ENCODE measurements at places on chromosomes 3 and 15.

DNA sequence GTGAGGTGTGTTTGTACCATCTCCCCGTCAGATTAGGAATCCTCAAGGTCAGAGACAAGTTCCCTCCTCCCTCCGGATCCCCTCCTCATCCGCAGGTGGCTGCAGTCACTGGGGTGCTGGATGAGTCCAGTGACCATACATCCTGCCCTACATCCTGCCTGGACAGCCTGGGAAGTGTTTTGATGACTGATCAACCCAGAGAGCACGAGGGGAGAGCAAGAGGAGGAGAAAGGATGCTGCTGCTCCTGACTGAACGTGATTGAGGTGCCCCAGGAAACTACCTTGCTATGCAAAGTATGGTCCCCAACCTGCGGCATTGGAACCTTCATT lies 65.1 kb downstream of the SLC12A8 start:
- no peak for DNase-seq

DNA sequence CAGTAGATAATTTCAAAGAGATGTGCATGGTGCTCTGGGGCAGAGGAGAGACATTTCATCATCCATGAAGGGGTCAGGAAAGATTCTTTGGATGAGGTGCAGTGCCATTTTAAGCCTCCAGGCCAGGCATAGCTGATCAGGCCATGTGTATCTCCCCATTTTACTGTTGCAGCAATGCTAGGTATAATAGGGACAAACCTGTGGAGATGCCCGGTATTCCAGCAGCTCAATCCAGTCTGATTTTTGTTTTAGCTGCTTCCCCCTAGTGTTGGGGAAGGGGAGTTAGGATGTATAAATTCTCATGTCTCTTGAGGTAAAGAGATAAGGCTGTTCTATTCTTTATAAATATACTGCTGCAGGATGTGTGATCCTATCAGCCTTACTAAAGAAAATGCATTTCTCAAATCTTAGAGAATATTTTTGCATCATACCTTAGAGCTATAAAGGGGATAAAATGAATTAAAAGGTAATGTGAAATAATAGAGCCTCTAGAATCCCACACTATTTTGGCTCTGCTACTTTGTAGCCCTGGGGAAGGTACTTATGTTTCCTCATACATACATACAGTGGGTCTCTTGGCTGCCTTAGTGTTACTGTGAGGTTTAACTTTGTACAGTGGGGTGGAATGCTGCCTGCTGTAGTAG lies 5.2 kb downstream of the CDV3 start:
- DNase-seq = no peak

- no peak for DNase-seq
Measured at GRCh38 chr3:149319750-149320149, 13.7 kb downstream of the TM4SF18 start.

DNA sequence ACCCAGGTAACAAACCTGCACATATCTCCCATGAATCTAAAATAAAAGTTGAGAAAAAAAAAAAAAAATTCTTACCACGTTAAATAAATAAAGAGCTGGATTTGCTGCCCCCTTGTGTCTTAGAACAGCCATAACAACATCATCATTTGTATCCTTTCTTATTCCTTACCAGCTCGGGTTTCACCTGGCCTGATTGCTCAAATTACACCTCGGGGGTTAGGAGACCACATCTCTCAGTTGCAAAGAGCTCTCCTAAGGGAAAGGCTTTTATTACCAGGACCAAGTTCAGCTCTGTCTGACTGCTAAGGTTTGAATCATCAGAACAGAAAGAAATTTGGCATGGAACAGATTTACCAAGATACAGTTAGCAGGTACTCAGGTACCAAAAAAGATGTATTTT lies 25.8 kb upstream of the RPL39L start:
- DNase-seq = peak; percentile 71

DNA sequence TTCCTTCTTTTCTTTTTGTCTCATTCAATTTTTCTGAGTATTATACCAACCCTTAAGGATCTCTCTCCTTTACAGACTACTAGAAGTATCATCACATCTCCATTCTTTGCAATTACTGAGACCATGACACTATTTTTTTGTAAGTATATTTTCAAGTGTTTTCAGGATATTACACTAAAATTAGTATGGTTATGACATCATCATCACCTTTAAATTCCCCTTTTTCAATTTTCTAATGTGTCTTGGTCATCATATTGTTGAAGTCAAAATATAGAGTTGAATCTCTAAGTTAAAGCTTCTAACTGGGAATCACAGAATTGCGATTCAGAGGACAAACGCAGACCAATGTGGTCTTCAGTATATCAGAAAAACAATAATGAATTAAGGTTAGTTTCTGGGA lies 1475.1 kb downstream of the OTOL1 start:
- DNase-seq = no peak

GRCh38 chr3:43323541-43323940 lies 37.2 kb downstream of the SNRK start:
- no peak for DNase-seq

- DNase-seq = no peak
Measured at GRCh38 chr3:124281453-124282316, 289.8 kb upstream of the ROPN1 start.

DNA sequence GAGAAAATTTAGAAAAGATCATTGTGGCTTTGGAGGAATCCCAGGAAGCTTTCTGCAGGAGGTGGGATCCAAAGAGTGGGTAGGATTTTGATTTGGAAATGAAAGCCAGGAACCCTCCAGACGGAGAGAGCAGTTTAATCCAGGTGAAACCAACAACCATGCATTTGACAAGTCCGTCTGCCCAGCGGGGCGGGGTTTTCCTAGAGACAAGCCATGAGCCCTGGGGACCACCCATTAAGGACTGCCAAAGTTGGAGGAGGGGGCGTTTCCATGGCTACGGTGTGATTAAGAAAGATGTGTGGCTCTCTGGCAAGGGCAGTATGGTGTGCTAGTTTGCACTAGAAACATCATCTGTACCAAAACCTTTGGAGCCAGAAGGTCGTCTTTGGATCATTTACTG lies 53.4 kb downstream of the SRGAP3 start:
- DNase-seq = no peak

GRCh38 chr3:185995352-185995751 lies 57.5 kb upstream of the TRA2B start:
- no peak for DNase-seq

DNA sequence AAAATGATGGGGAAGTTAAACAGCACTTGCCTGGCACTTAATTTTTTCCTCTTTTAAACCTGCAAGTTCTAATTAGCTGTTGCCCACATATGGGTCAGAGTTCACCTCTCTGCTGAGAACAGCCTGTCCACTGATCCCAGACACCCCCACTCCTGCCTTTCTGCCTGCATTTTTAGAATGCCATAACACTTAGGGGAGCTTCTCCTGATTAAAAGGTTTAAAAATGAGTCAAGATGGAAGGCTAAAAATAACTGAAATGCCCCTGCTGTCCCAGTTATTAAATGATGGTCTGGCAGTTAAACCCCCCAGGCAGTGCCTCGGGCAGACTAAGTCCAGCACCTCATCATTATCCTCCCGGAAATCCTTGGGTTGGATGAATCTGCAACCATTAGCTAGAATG lies 913.6 kb upstream of the ARPP21 start:
- DNase-seq = no peak

- no peak for DNase-seq
Measured at GRCh38 chr15:45795440-45796069, 160.7 kb downstream of the SQOR start.

DNA sequence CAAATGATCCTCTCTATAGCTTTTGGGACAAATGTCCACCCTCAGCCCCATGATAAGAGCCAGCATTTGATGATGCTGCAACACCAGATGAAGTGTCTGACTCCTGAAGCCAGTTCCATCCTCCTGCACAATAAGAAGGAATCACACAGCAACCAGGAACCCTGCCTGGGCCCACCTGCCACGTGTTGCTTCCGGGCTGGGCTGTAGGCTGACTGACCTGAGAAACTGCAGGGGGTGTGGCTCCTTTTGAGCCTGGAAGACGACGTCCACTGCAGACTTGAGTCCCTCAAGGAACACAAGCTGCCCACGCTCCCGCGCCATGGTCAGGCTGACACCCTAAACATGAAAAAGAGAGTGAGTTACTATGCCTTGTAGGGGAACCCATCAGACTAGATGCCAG lies 9.4 kb downstream of the ELP6 start:
- DNase-seq = no peak

- DNase-seq = no peak
Measured at GRCh38 chr3:158369279-158369678, 201.7 kb upstream of the MLF1 start.

GRCh38 chr15:73740152-73741048 lies 12.8 kb downstream of the INSYN1 start:
- DNase-seq = no peak

GRCh38 chr3:126013751-126014156 lies 44.8 kb downstream of the ROPN1B start:
- no peak for DNase-seq

DNA sequence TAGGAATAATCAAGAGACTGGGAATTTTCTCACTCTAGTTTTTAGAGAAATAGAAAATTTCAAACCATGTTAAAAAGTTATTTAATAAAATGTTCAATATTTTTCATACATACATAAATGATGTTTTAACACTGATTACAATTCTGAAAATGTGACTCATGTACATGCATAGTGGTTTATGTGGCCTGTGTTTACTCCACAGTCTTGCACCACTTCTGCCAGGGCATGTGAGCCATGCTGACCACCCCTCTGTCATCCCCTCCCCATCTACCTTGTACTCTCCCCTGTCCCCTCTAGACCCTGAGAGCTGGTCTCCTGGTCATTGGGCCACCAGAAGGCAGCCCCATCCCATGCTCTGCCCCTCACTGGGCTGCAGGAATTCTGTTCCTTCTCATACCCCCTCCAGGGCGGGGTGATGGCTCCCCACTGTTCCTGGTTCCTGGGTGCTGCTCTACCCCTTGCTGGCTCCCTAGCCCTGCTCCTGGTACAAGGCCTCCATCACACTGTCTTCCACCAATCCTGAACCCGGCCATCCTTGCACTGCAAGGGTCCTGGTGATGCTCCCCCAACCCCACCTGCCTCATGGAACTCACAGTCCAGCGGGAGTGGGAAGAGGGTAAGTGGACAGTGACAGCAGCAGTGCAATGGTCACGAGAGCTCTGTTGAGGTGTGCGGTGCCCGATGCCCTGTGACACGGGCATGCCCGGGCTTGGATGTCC lies 24.2 kb upstream of the SLC41A3 start:
- no peak for DNase-seq

DNA sequence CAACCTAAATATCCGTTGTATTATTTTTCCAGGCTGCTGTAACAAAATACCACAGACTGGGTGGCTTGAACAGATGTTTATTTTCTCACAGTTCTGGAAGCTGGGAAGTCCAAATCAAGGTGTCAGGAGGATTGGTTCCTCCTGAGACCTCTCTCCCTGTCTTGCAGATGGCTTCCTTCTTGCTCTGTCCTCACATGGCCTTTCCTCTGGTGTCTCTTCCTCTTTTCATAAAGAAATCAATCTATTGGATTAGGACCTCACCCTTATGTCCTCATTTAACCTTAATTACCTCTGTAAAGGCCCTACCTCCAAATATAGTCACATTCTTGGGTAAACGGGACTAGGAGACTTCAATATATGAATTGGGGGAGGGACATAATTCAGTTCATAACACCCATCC lies 89.2 kb upstream of the PLCL2 start:
- DNase-seq = peak; percentile 56

GRCh38 chr3:193788189-193788991 lies 195.4 kb downstream of the OPA1 start:
- DNase-seq = peak; percentile 71

- DNase-seq = no peak
Measured at GRCh38 chr15:95646484-95647273, 683.8 kb upstream of the NR2F2 start.

GRCh38 chr3:12190221-12190807 lies 31.6 kb upstream of the TIMP4 start:
- no peak for DNase-seq

DNA sequence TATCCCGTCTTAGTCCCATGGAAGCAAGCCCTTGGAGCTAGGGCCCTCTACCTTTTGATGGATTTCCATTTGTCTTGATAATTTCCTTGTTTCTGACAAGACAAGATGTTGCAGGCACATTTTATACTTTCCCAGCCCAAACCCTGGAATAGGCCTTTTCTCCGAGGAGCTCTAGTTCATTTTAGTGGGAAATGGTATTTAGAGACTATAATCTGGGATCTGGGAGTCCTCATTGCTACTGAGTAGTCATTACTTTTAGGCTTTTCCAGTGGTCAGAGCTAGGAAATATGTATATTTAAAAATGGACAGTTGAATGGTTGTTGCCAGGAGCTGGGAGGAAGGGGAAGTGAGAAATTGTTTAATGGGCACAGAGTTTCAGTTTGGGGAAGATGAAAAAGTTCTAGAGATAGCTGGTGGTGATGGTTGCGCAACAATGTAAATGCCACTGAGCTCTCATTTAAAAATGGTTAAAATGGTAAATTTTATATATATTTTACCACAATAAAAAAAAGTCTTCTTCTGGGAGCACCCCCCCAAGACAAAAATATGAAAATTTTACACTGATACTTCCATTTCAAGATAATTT lies 31.6 kb downstream of the MLH1 start:
- DNase-seq = peak; percentile 84

DNA sequence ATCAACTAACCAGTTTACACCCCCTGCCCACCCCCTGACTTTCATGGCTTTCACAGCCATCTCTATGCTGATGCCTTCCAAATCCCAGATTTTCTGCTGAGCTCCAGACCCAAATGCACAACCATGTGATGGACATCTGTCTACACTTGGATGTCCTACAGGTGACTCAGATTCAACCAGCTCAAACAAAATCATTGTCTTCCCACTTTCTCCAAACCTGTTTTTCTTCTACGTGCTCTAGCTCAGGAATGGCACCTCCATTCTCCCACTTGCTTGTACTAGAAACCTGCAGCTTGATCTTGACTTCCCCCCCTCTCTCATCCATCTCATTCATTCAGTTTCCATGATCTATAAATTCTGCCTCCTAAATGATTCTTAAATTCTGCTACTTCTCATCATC lies 34.1 kb upstream of the RARRES1 start:
- no peak for DNase-seq

DNA sequence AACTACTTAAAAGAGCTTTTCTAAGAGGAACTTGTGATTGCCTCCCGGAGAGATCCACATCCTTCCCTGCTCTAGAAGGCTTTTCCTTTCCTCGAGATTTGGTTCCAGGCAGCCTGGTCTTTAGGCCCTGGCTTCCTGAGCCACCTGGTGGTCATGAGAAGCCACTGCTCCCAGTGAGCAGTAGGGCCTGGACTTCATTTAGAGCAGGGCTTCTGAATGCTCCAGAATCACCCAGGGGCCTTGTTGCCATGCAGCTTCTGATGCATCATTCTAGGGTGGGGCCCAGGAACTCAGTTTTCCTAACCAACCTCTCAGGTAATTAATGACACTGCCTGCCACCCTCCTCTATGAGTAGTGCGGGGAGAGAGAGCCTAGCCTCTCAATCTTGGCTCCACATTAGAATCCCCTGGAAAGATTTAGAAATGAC lies 29.6 kb downstream of the PSMD6 start:
- peak; percentile 74 for DNase-seq

- DNase-seq = no peak
Measured at GRCh38 chr3:107829185-107829584, 261.6 kb downstream of the CD47 start.

DNA sequence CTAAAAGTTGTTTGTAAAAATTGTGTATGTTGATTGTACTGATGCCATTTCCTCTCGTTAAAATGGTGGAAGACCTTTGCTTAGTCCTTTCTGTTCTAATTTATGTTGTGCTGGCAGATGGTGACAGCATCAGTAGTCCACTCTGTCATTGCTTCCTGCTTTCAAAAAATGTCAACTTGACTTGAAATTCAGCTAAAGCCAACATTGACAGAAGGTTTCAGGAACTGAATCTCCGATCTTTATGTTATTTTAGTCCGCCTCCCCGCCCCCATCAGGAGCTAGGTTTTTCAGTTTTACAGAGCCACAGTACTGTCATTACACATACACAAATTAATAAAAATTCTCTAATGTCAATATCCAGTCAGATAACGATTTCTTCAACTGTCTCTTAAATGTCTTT lies 1.5 kb downstream of the CEP63 start:
- peak; percentile 65 for DNase-seq
